GM12865 (cell line): ENCODE measurements at places on chromosomes 3 and 15.

DNA sequence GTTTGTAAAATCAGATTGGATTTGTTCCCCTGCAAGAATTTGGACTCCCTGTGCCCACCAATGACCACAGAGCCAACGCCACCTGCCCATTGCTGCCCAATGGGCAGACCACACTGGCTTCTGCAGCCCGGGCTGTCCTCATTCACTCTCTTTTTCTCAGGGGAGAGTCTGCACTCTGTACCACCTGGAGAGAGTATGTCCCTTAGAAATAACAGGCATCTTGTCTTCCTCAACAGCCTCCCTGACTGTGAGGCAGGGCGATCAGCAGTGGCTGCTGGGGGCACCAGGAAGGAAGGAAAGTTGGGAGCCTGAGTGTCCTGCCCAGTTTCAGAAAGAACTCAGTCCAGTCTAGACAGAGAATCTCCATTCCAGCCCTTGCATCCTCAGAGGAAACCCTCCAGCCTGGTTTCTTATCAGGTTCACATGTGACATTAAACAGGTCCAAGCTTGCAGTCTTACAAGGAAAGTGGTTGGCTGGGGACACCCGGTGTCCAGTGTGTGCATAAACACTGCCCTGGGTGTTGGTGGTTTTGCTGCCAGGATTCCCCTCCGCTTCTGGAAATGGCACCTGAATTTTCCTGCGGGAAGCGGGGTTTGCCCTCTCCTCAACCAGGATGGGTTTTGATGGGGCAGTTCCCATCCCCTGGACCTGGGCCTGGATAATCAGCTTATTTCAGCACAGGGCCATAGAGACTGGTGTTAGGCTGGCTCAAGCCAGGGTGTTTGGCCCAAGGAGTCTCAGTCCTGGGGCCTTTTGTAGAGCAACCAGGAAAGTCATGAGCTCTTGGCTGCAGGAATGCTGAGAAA, 37.2 kb downstream of the SSUH2 start:
- peak; percentile 17 for DNase-seq

GRCh38 chr15:66405615-66406014, 18.9 kb downstream of the MAP2K1 start:
- no peak for DNase-seq

DNA sequence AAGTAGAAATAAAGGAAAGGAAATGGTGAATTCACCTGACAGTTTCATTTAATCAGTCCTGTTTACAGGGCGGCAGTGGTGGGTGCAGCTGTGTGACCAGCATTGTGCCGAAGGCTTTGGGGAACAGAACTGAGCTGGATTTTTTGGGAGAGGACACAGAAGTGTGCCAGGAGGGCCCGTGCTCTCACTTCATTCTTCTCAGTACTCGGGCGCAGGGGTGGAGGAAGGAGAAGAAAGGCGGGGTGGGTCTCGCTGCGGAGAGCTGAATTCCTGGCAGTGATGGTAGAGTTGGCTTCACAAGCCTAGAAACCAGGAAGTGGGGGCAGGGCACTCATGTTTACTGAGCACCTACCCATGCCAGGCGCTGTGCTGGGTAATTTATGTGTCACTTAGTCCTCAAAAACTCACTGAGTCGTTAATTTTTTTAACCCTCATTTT, 64.6 kb downstream of the CRTC3 start:
- peak; percentile 86 for DNase-seq

GRCh38 chr15:82046666-82047452, 1.0 kb upstream of the MEX3B start:
- peak; percentile 93 for DNase-seq

DNA sequence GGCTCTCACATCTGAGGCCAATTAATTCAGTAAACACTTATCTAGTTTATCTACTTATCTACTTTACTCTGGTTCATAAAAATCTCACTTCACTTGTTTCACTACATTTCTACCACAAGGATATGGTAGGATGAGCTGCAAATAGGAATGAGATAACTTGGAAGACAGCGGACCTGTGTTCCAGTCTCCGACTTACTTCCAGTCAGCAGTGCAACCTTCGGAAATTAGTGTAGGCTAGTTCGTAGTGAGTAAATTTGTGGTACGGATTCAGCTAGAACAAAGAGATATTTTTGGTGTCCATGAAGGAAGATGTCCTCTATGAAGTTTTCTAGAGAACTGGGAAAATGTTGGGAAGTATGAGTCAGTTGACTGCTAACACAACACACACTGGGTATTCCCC, 66.3 kb downstream of the TPRG1 start:
- no peak for DNase-seq

- no peak for DNase-seq
Measured at GRCh38 chr3:188486126-188486525, 332.2 kb downstream of the LPP start.

- DNase-seq, result no peak
Measured at GRCh38 chr15:85477730-85478129, 97.3 kb downstream of the AKAP13 start.

GRCh38 chr15:59169251-59169708, 37.4 kb upstream of the LDHAL6B start:
- DNase-seq, result no peak

GRCh38 chr15:74893627-74894026, 3.8 kb downstream of the MPI start:
- peak; percentile 40 for DNase-seq
